Stimulated activated CD4-positive, alpha-beta T cell treated with anti-CD3 and anti-CD28 coated beads, Interleukin-1b, Interleukin-23, amount 100 ng/mL, for 1 hour (primary cell): ENCODE measurements at places on chromosomes 3 and 15.

DNA sequence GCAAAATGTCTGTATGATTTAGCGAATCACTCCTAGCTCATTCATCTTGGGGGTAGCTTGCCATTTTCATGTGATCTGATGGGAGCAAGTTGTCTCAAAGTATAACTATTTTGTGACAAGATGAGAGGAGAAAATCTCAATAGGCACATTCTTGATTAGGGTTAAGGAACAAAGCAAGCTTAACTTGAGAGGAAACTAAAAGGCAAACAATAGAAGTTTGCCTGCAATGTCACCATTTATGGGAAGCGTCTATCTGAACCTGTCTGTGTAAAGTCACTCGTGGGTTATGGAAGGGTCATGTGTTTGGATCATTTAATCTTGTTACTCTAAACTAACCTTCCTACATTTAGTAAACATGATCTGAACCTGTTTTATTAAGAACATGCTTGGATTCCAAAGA is 232.5 kb downstream of the CDIN1 start:
- no peak for DNase-seq

GRCh38 chr15:39804026-39804425 is 21.4 kb upstream of the FSIP1 start:
- no peak for DNase-seq

DNA sequence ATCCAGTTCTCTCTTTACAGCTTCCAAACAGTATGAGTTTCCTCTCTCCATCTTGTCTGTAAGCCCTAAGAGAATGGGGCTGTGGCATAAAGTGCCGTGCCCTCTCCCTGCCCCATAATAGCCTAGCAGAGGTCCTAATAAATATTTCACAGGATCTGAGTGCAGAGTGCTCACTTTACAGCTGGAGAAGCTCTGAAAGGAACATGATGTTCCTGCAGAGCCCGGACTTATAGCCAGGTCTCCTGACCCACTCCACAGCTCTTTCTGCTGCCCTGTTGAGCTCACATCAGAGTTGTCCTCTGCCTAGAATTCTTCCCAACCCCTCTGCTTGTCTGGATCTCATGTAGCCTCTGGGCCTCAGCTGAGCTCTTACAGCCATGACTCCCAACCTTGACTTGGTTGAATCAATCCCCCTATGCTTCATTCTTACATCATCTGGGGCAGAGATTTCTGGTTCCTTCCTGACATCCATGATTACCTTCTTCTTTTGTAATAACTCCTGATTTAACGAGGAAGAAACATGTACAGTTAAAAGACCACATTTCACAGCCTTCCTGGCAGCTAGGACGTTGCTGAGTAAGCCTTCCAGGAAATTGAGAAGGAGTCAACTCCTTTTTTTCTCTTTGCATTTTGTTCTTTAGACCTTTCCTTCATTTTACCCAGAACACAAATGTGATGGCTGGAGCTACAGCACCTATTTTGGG is 135.3 kb downstream of the RPLP1 start:
- no peak for DNase-seq

DNA sequence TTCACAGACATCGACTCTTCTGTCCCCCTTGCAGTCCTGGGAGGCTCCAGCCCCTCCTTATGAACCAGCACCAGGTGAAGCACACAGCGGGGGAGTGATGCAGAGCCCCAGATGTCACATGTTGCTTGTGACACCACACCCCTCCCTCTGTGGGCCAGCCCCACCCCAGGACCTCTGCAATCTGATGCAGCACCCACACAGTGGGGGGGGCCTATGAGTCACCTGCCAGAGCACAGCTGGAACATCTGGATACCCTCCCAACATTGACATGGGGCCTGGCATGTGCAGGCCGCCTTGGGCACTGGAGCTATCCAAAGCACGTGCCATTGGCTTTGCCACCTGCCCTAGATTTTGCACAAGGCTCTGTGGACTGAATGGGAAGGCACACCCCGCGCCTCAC is 70.5 kb downstream of the FEM1B start:
- no peak for DNase-seq

GRCh38 chr15:93566762-93567161 is 477.8 kb upstream of the RGMA start:
- DNase-seq: no peak

DNA sequence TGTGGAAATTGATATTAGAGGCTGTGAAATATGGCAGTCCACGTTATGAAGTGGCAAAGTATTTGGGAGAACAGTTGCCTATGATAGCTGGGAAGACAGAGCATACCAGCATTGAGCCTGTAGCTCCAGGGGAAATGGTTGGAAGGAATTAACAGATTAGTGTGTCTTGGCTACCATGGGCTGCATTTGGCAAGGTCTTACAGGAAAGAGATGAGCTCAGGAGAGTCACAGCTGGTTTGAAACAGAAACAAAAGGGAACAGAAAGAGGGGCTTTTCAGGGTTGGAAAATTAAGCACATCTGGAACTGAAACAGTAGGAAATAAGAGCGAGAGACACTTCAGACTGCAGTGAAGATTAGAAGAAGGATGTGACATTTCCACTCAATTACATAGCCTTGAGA is 141.7 kb downstream of the FBLN2 start:
- no peak for DNase-seq

GRCh38 chr3:143266511-143266910 is 146.9 kb downstream of the CHST2 start:
- DNase-seq: no peak
